Stomach (tissue), 19 donors: ENCODE measurements at places on chromosomes 11 and 22. TPM values are rescaled to one million over a fixed set of nuclear protein-coding genes. Genes with fewer than 3 reads are reported as not detected.

DNA sequence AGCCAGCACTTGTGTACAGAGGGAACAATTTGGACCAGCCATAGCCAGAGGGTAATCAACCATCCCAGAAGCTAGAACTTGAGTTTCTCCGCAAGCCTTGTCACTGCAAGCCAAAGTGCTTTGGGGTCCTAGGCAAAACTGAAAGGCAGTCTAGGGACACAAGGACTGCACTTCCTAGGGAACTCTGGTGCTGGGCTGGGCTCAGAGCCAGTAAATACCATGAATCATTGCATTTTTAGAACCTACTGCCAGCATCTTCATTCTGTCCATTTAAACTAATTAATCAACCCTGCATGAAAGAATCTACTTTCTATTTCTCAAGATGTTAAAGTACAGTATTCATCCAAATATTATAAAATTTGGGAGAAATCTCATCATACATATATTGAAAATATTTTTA lies 20.0 kb downstream of the PATE3 start:
- H3K27ac ChIP-seq = no peak overlapping the region
- H3K27me3 ChIP-seq = no peaks in the 10 kb centered on the region
- H3K4me3 ChIP-seq = no peak overlapping the region
- H3K36me3 ChIP-seq = no peaks in the 10 kb centered on the region

DNA sequence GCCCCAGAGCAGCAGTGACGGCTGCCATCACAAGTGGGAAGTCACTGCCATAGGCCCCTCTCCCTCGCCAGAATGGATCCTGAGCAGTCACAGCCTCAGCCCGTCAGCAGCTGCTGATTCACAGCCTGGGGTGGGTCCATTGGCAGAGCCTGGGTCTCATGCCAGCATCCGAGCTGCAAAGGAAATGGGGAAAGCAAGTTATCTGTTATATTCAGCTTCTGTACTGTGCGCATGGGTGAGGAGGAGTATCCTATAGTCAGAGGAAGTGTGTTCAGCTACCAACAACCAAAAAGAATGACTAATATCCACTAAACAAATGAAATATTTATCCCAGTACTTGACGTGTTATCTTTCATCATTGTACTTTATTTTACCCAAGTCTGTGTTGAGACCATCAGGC lies 119.7 kb downstream of the RCN1 start:
- no peaks in the 10 kb centered on the region for H3K27me3 ChIP-seq
- no peaks in the 10 kb centered on the region for H3K4me1 ChIP-seq
- DNase-seq = no peak
- no peak overlapping the region for H3K27ac ChIP-seq
- H3K36me3 ChIP-seq = no peaks in the 10 kb centered on the region

GRCh38 chr22:35409783-35410662 lies 10.1 kb downstream of the MCM5 start:
- peak; percentile 51 for DNase-seq
- no peaks in the 10 kb centered on the region for H3K4me1 ChIP-seq
- peaks cover 98% of the 10 kb centered on the region for H3K36me3 ChIP-seq
- H3K27ac ChIP-seq = no peak overlapping the region

DNA sequence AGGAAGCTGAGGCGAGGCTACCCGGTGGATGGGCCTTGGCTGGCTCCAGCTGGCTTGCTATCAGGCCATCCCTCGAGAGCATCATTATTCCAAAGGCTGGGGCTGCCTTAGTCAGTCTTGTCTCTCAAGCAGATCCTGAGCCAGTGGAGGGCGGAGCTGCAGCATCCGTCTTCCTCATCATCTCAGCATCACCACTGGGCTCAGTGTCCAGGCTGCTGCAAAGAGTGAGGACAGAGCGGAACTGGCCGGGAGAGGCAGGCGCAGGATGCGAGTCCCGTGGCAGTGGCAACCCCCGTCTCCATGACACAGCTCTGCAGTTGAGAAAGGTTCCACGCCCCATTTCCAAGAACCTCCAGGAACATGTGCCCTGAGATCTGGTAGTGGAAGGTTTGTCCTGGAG lies 4.4 kb downstream of the TP53I11 start:
- H3K27ac ChIP-seq = peak overlapping the region; percentile 54
- no peak overlapping the region for H3K4me3 ChIP-seq
- no peaks in the 10 kb centered on the region for H3K27me3 ChIP-seq
- H3K36me3 ChIP-seq = no peaks in the 10 kb centered on the region
- DNase-seq = no peak

- no peak overlapping the region for H3K27ac ChIP-seq
- H3K4me1 ChIP-seq = peaks cover 14% of the 10 kb centered on the region
Measured at GRCh38 chr11:61009392-61010275, 38.2 kb downstream of the CD6 start.

GRCh38 chr11:106305458-106305857 lies 228.0 kb downstream of the AASDHPPT start:
- peak; percentile 39 for DNase-seq
- no peaks in the 10 kb centered on the region for H3K4me1 ChIP-seq
- H3K4me3 ChIP-seq = no peak overlapping the region
- H3K27me3 ChIP-seq = no peaks in the 10 kb centered on the region

DNA sequence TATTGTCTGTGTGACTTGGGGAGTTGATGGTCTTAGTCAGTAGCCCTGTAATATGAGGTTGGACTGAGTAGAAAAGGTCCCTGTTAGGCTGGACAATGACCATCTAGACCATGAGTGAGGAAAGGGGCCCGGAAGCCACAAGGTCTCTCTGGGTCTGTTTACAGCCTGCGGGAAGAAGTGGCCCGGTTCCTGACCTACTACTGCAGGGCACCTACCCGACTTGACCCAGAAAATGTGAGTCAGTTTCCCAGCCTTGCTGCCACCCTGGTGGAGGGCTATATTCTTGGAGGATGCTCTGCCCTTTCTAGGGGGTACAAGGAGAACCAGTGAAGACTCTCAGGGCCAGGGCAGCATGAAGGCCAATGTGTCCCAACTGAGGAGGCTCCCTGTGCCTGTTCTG lies 3.4 kb downstream of the ACCSL start:
- H3K27ac ChIP-seq = no peak overlapping the region
- H3K4me1 ChIP-seq = no peaks in the 10 kb centered on the region
- H3K36me3 ChIP-seq = no peaks in the 10 kb centered on the region
- no peak overlapping the region for H3K4me3 ChIP-seq
- DNase-seq = no peak

- no peak for DNase-seq
- no peak overlapping the region for H3K27ac ChIP-seq
- H3K4me3 ChIP-seq = no peak overlapping the region
Measured at GRCh38 chr11:34270711-34271110, 87.1 kb downstream of the ABTB2 start.

DNA sequence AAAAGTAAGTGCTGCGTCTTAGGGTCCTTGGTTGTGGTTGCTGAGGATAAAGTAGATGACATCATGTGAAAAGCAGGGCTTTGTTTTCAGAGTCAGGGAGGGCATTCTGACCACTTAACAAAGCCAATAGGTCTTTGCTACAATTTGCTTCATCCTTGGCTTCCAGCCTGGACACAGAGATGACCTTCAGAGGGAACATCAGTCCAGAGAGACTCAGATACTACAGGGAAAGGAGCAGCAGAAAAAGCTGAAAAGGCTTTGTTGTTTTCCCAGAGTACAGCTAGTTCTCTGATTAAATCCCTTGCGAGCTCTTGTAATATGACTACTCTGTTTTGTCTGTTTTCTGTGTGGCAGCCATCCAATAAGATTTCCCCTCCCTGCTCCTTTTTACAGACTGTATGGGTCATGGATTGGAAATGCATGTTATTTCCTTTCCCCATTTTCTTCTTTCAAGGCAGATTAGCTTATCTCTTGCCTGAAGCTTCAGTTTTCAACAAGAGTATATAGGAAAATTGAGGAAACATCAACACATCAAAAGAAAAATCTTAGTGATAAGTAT lies 31.9 kb downstream of the ATG13 start:
- DNase-seq = no peak
- no peak overlapping the region for H3K4me3 ChIP-seq
- no peaks in the 10 kb centered on the region for H3K27me3 ChIP-seq
- H3K4me1 ChIP-seq = peaks cover 22% of the 10 kb centered on the region
- H3K27ac ChIP-seq = peak overlapping the region; percentile 69

The PIWIL4 gene
- 12.1 TPM for total RNA-seq

The CPT1A gene
- 103 TPM for total RNA-seq

The GAS2 gene
- 0.45 TPM for total RNA-seq

The CHST1 gene
- total RNA-seq = not detected
